ENCODE measurements at places on chromosomes 2 and 18. TPM values are rescaled to one million over a fixed set of nuclear protein-coding genes. Genes with fewer than 3 reads are reported as not detected.

The IGFBP5 gene
- 140 TPM for total RNA-seq

The IL18RAP gene
- total RNA-seq: not detected

The FEV gene
- 0.07 TPM for total RNA-seq

The EGR4 gene
- not detected for total RNA-seq

The SIGLEC15 gene
- 4.8 TPM for total RNA-seq

The CAB39 gene
- total RNA-seq: 52.5 TPM

The NYAP2 gene
- not detected for total RNA-seq

The FNDC4 gene
- total RNA-seq: 1.7 TPM

The CHRND gene
- not detected for total RNA-seq

The KRTCAP3 gene
- total RNA-seq: not detected

The CPLX4 gene
- not detected for total RNA-seq

The CNTNAP5 gene
- not detected for total RNA-seq

The TMEM163 gene
- total RNA-seq: 0.12 TPM

The PLCL1 gene
- not detected for total RNA-seq

Data from PC-3 (cell line).